ENCODE measurements at places on chromosomes 12 and 14. TPM values are rescaled to one million over a fixed set of nuclear protein-coding genes. Genes with fewer than 3 reads are reported as not detected.

GRCh38 chr12:124549629-124550028 lies 17.8 kb downstream of the NCOR2 start:
- DNase-seq: no peak

LUM gene
- 584 TPM for polyA plus RNA-seq

DNA sequence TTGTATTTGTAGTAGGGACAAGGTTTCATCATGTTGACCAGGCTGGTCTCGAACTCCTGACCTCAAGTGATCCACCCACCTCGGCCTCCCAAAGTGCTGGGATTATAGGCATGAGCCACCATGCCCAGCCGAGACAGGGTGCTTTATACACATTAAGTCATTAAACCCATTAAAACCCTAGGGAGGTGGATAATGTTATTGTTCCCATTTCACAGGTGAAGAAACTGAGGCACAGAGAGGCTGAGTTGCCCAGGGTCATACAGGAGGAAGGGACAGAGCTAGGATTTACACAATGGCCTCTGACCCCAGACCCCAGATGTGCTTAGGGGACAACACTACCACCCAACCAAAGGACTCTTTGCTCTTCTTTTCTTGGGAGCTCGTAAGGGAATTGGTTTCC lies 51.0 kb upstream of the RIN3 start:
- DNase-seq: no peak

MIPOL1 gene
- 5.7 TPM for polyA plus RNA-seq

TAS2R9 gene
- not detected for polyA plus RNA-seq

- no peak for DNase-seq
These were observed 229.6 kb upstream of the NOS1 start for GRCh38 chr12:117590999-117591398.

DNA sequence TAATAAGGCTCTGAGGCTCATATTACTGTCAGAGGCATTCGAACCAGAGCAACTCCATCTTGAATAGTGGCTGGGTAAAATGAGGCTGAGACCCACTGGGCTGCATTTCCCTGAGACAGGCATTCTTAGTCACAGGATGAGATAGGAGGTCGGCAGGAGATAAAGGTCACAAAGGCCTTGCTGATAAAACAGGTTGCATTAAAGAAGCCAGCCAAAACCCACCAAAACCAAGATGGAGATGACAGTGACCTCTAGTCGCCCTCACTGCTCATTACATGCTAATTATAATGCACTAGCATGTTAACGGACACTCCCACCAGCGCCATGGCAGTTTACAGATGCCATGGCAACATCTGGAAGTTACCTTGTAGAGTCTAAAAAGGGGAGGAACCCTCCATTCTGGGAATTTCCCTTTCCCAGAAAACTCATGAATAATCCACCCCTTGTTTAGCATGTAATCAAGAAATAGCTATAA lies 18.1 kb upstream of the PRICKLE1 start:
- no peak for DNase-seq

GRCh38 chr12:108582978-108583770 lies 14.7 kb downstream of the TMEM119 start:
- DNase-seq: no peak
